ENCODE measurements at places on chromosomes 12 and 14. TPM values are rescaled to one million over a fixed set of nuclear protein-coding genes. Genes with fewer than 3 reads are reported as not detected.

Gene SIX6
- not detected for total RNA-seq

Gene EMP1
- total RNA-seq = 217 TPM

Gene MMP19
- total RNA-seq = 5.2 TPM

Gene NKX2-1
- total RNA-seq = not detected

Gene CCDC60
- not detected for total RNA-seq

Gene MUCL1
- total RNA-seq = not detected

Gene ANO4
- total RNA-seq = 16.6 TPM

Gene CIROP
- total RNA-seq = not detected

Gene A2ML1
- 29.4 TPM for total RNA-seq

Gene SIX1
- not detected for total RNA-seq

Gene CCDC198
- not detected for total RNA-seq
